ENCODE measurements at places on chromosomes 12 and 14. TPM values are rescaled to one million over a fixed set of nuclear protein-coding genes. Genes with fewer than 3 reads are reported as not detected.
A peak's percentile ranks its signal among the peaks of the same experiment; 100 is the strongest.

GRCh38 chr12:104272938-104273337 is 30.6 kb upstream of the EID3 start:
- DNase-seq = no peak

The KCNH5 gene
- total RNA-seq = 0.21 TPM

- DNase-seq = no peak
These were observed 431.9 kb downstream of the BCL11B start for GRCh38 chr14:98840091-98840490.

DNA sequence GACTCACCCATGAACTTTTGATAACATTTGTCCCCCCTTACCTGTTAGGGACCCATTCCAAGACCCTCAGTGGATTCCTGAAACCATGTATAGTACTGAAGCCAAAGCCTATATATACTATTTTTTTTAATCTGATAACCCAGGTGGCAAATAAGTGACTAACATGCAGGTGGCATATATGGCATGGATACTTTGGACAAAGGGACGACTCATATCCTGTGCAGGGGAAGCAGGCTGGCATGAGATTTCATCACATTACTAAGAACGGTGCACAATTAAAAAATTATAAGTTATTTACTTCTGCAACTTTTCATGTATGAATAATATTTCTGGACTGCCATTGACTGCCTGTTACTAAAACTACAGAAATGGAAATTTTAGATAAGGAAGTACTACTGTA is 880.1 kb upstream of the FBXO33 start:
- DNase-seq = no peak

DNA sequence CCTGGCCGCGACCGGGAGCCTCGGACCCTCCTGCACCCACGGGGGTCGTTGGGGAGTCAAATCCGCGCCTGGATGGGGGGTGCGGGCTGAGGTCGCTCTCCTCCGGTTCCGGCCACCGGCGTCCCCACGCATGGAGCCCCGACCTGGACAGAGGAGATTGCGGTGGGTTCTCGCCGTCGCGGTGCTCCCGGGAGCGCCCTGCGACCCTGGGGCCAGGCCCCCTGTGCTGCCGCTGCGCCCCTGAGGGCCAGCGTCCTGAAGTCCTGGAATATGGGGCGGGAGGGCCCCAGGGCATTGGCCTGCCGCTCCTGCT is 345 bp downstream of the ASPG start:
- DNase-seq = no peak

GRCh38 chr14:61379639-61380184 is 58.3 kb downstream of the PRKCH start:
- DNase-seq = no peak

DNA sequence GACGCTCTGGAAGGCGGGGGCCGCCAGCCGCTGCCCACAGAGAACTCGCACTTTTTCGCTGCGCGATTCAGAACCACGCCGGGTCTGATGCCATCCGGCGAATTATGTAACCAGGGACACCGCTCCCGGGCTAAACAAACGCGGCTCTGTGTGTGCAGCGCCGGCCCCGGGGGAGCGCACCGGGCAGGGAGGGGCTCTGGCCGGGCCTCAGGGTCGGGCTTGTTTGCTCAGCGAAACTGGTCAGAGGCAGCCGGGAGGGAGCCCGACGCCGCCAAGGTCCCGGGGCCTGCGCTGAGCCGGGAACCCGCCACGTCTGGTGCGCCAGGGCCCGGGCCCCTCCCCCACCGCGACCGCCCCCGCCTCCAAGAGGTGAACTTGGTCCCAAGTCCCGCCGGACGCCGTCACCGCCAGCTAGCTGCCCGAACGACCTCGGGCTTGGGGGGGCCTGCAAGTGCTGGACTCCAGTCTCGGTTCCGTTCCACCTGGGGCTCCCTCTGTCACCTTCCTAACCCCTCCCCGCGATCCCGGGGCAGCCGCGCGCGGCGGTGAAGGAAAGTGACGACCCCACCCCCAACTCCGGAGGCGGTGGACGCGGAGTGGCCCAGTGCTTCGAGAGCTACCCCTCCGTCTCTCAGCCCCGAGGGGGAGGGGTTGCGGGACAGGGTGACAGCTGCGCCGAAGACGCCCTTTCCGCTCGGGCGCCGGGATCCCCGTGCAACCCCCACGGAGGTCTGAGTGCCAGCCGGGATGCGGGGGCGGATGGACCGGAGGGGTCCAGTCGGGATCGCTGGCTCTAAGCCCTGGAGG is 848 bp downstream of the CTDSP2 start:
- DNase-seq = peak; percentile 89

DNA sequence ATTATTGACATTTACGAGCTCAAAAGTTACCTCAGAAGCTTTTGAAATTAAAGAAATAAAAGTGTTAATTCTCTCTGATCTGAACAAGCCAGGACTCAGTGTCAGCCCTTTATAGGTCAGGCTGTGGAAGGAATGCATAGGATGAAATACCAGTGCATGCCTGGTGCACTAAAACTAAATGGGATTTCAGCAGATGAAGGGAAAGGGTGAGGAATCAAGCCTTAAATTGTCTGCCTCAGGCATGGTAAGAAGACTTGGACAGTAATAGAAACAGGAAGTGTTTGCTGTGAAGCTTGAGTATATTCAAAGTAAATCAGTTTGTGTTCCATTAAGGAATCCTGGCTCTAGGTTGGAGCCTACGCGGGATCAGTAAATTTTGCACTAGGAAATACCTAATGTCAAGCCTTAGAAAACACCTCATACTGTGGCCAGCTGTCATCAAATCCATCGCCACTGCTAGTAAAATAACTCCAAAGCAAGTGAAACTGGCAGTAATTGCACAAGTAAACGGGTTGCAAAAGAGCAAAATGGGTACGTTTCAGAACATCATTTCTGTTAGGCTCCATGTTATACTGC is 76.3 kb downstream of the PDE3A start:
- DNase-seq = no peak

The CLECL1 gene
- total RNA-seq = not detected

GRCh38 chr12:78181544-78182162 is 351.0 kb downstream of the NAV3 start:
- no peak for DNase-seq

DNA sequence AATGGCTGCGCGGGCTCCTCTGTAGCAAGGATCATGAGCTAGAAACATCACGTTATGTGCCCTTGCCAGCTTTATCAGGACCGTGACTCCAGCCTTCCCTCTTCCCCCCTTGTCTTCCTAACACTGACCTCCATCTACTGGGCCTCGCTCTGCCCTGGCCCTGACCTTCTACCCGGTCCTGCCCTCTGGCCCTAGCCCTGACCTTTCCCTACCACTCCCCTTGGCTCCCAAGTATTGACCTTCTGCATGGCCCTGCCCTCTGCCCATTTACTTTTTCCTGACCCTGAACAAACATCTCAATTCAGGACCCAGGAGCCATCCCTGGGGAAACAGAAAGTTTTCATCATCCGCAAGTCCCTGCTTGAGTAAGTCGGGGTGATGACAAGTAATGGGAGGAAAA is 2.0 kb downstream of the SOAT2 start:
- no peak for DNase-seq

The SLCO1B3 gene
- not detected for total RNA-seq

DNA sequence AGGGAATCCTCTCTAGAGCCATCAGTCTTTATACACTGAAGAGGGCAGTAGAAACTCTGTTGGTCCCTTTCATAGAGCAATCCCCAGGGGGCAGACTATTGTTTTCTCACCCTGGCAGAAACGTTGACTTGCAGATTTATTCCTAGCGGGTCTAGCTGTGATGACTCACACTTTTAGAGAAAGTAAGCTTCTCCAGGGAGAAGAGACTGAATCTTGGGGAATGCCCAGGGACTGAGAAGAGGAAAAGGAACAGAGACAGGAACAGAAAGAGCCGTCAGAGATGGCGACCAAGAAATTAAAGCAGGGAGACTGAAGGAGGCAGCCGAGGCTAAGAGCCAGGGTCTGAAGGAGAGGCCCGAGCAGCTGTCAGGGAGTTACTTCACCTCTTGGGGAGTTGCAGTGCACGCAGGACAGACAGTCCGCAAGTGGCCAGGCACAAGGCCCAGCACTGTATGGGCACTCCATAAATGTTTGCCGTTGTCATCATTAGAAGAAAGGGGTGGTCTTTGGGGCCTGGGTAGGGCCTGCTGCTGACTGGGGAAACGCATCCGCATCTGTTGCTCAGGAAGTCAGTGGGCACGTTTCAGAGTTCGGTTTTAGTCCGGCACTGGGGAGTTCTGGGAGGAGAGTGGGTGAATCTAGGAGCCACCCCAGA is 13.0 kb downstream of the PLEKHG6 start:
- DNase-seq = peak; percentile 89

DNA sequence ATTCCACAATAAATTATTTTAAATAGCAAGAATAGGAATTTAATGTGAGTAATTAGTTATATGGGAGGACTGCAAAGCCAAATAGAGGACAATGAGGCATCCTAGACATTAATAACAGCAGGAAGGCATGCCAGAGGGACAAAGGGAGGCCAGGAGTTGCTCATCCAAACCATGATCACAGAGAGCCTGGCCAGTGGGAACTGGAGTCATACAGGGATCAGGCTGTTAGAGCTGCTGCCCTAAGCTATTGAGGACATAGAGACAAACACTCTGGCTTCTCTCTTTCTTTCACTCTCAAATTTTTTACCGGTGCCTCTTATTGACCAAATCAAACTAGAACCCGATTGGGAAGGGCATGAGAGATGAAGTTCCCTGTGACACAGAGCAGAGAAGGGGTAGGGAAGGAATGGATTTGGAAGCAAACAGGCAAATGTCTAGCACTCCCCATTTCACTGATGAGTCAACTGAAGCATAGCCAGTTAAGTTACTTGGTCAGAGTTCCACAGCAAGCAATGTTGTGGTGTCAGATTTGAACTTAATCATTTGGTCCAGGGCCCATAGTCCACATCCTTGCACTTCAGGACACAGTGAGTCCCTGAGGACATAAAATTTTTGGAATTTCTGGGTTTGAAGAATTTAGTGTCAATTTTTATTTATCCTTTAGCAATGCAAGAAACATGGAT is 17.9 kb upstream of the CFAP54 start:
- DNase-seq = no peak

DNA sequence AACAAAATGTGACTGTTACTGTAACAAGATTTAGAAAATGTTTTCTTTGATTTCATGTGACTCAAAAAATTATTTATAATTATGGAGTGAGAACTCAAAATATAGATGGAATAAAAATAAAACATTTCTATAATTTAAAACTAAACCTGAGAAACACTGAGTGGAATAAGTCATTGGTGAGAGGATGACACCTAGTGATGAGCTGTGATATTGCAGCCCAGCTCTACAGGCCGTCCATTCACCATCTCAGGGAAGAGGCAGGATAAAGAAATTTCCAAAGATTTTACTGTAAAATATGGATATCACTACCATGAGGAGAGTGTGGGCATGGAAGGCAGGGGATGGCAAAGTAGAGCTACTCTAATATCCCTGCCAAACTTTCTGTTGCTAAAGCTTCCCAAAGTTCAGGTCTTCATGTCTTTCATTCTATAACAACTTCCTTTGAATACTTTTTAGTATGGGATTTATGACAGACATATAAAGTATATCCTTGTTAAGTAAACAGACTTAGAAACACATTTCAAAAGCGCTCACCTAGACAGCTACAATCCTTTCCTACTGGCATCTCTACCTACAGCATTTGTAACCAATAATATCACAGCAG is 308.0 kb downstream of the ITPR2 start:
- no peak for DNase-seq

GRCh38 chr14:90730206-90730766 is 85.9 kb downstream of the TTC7B start:
- DNase-seq = no peak

The MGP gene
- total RNA-seq = not detected

- DNase-seq = no peak
These were observed 401.0 kb downstream of the TMEM121 start for GRCh38 chr14:105927096-105928060.

- peak; percentile 88 for DNase-seq
These were observed 153.5 kb upstream of the MAX start for GRCh38 chr14:65255583-65256461.

The SOX5 gene
- 3.8 TPM for total RNA-seq

GRCh38 chr14:39398382-39398781 is 33.9 kb downstream of the FBXO33 start:
- no peak for DNase-seq

- no peak for DNase-seq
These were observed 55.9 kb upstream of the LRRK2 start for GRCh38 chr12:40168868-40169267.

Measured in H7 (cell line).